ENCODE measurements at places on chromosomes 4 and X.

DNA sequence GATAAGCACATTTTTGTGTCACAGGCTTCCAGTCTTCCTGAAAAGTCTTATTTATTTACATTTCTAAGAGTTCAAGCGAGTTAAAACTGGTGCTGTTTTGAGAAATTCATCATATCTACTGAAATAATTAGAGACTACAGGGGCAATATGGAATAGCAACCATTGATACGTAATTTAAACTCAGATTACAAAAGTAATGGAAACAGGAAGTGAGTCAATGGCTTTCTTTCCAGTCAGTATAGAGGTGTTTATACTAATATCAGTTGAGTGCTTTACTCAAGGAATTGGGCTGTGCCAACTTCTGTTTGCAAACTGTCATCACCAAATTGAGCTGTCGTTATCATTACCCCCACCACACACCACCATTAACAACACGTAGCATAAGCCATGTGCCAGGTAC lies 222.7 kb downstream of the COL25A1 start:
- DNase-seq, result no peak

GRCh38 chr4:72169861-72170260 lies 138.1 kb downstream of the NPFFR2 start:
- no peak for DNase-seq

DNA sequence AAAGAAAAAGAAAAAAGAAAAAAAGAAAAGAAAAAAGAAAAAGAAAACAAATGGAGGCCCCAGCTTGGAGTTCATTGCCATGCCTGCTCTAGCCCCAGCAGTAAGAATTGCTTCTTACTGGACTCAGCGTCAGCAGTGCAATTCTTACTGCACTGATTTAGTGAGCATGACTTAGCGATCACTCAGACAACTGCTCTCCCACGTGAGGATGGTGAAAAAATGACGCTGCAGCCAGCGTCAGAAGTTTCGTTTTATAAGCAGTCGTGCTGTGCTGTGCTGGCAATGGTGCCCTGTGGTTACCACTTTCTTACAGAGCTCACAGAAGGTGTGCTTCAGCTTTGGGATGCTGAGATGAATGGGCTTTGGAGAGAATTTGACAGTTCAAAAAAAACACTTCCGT lies 68.3 kb upstream of the DDX3X start:
- DNase-seq, result no peak

DNA sequence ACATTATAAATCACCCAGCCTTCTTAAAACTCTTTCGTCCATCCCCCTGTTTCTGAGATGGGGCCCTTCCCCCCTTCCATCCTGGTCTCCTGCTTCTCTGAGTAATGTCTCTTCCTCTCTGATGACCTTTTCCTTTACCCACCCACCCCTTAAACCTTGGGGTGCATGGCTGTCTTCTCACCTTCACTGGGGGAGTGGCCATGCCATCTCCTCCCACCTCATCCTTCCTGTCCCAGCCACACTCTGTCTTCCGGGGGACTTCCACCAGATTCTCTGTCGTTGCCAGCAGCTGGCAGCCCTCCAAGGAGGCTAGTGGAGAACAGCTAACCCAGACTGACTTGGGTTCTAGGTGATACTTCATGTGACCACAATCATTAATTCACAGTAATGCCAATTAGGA lies 83.2 kb upstream of the SCML1 start:
- no peak for DNase-seq

GRCh38 chr4:99403380-99404184 lies 31.6 kb downstream of the ADH7 start:
- DNase-seq, result no peak
